H4 (cell line): ENCODE measurements at places on chromosomes 6 and 20. TPM values are rescaled to one million over a fixed set of nuclear protein-coding genes. Genes with fewer than 3 reads are reported as not detected.

DNA sequence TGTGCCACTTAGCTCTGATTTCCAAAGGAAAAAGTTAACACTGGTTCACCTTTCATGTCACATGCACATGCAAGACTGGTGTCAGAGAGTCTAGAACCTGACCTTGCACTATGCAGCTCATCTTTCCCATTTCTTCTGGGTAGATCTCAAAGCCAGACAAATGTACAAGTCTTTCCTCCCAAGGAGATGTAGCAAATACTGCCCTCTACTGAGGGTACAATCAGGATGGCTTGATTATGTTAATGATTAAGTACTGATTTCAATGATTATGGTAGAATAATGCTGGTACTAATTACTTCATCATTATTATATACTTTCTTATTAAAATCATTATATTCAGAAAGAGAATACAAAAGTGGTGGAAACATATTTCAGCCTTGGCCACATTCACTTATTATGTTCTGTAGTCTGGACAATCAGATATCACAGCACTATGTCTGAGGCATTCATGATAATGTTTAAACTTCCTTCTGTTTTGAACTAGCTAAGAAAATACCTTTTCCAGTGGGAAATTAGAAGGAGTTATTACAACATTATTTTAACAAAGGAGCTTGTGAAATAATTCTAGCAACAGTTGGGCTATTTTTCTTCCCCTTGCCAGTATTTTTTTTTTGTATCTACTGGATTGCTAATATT is 68.5 kb upstream of the FOXO3 start:
- DNase-seq, result peak; percentile 7

GRCh38 chr20:31785089-31785488 is 34.1 kb upstream of the MYLK2 start:
- DNase-seq, result no peak

DNA sequence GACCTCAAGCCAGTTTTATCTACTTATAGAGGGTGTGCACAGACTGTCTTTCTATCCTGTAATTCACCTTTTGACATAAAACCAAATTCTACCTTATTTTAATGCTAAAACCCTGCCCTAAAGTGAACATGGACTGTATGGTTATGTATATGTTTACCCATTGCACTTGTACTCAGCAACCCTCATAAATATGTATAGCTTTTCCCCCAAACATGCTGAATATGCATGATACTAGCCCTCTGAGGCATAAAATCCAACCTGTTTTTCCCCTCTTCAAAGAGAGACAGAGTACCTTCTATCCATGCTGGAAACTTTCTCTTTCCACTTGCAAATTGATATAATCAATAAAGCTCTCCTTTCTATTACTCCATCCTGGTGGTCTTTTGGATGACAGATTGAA is 267.9 kb upstream of the BMP2 start:
- no peak for DNase-seq

Gene CPXM1
- total RNA-seq, result not detected in 2 replicates

Gene SGK2
- 0.23 TPM in 1 of 2 replicates, not detected in the other for total RNA-seq

GRCh38 chr6:150967910-150968309 is 102.4 kb downstream of the MTHFD1L start:
- DNase-seq, result no peak

Gene SLC35D3
- total RNA-seq, result not detected in 2 replicates

Gene RIPPLY2
- not detected in 2 replicates for total RNA-seq

- DNase-seq, result no peak
Measured at GRCh38 chr20:43682446-43682845, 15.5 kb downstream of the MYBL2 start.

- no peak for DNase-seq
Measured at GRCh38 chr6:13435477-13436246, 51.7 kb downstream of the GFOD1 start.

DNA sequence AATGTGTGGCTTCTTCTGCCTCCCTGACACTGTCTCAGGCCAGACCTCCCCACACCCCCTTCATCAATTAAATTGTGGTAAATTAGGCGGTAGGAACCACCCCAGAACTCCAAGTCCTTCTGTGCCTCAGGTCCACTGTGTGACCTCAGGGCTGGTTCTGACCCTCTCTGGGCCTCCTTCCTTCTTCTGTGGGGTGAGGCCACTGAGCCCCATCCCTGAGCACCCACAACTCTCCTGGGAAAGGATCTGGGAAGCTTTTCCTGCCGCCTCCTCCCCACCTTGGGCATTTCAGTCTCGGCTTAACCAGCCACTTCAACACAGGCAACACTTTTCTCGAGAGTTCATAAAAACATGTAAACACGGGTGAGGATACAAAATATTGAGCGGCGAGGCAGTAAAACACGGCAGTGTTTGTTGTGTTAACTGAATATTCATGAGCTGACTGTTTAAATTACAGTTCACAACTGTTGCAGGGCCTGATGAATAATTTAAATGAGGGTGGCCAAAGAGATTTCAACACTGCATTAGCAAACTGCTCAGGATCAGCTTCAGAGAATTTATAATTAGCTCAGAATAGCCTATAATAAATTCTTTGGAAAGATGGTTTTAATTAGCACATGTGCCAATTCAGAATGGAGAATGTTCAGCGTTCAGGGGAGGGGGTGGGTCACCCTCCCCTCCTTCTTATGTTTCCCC is 112.1 kb downstream of the TOX2 start:
- no peak for DNase-seq

Gene FAM217A
- total RNA-seq, result not detected in 2 replicates

Gene PI16
- total RNA-seq, result not detected in 2 replicates

- DNase-seq, result no peak
Measured at GRCh38 chr6:142306736-142307135, 4.9 kb downstream of the ADGRG6 start.

DNA sequence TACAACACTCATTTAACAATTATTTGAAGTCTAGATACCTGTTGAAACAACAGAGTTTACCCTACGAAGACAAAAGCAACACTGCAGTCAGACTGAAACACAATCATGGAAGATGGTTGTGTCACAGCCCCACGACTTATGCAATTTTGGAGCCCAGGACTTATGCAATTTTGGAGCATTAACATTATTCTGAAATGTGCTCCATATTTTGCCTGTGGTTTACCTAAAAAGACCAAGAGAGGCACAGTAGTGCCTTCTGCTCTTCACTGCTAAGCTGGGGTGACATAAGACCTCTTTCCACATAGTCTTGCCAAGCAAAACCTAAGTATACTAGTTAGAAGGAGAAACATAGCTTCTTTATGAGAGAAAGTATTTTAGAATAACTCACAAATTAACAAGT is 216.5 kb downstream of the PTPRK start:
- no peak for DNase-seq

- no peak for DNase-seq
Measured at GRCh38 chr20:39736434-39737327, 774.5 kb downstream of the DHX35 start.

Gene C6orf132
- total RNA-seq, result not detected in 2 replicates

GRCh38 chr6:88750936-88751335 is 212.5 kb downstream of the RNGTT start:
- DNase-seq, result no peak

DNA sequence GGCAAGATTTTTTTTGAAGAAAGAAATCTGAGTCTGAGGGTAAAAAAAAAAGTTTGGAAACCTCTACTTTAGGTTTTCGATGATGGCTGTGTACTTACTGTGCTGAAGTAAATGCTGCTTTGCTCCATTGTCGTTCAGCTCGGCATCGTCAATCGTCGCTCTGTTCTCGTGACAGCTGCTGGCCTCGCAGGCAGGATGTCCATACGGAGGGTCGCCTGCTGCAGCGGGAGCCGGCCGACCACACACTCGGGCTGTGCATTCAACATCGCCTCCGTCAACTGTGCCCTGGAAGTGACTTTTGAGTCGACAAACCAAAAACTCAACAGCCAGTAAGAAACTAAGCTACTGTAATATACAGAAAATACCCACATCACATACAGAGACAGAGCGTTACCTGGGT is 53.1 kb upstream of the SMOC2 start:
- no peak for DNase-seq

DNA sequence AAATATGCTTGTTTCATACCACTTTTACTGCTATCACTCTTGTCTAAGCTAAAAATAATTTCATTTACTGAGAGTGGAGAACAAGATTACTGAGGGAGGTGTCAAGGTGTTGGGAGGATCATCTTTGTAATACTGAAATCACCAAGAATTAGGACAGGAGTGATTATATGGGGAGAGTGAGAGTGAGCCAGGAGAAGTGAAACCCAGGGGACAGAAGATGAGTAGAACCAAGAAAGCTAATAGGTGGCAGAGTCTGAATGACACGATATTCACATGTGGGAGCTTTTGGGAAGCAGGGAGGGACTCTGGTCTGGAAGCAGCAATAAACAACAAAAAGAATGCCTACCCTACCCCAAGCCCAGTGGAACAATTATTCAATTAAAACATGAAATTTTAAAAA is 58.6 kb downstream of the AK9 start:
- DNase-seq, result no peak

- DNase-seq, result no peak
Measured at GRCh38 chr6:124775121-124775520, 187.1 kb upstream of the RNF217 start.

GRCh38 chr6:130970839-130971410 is 92.1 kb downstream of the EPB41L2 start:
- DNase-seq, result no peak

GRCh38 chr6:32862725-32863124 is 8.7 kb downstream of the PSMB9 start:
- no peak for DNase-seq

DNA sequence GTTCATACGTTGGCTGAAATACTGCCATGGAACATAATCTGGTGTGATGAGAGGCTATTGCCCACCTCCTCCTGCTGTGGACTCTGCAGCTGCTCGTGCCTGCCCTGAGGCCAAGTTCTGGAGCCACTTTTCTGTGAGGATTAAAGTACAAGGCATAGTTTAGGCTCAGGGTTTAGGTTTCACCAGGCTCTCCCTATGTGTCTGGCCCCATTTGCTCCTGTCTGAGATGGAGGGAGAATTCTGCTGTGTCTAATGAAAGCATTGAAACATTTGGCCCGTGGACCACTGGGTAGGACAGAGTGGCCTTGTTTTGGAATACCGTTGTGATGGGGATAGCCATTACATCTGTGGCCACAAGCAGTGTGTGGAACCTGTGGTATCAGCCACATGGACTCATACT is 5.9 kb downstream of the WRNIP1 start:
- no peak for DNase-seq

DNA sequence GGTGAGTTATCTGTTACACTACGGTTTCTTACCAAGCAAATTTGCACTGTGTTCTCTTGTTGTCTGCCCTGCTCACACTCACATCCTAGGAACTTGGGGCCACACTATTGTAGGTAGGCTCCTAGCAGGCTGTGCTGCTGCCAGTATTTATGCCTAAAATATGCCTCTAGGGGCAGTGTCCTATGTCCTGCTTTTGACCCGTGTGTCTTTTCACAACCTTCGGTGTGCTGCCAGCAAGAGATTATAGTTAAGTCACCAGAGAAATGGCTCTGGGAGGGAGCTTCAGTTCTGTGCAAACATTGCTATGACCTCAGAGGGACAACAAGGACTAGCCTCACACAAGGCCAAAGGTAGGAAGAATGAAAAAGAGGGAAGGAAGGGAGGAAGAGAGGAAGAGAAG is 8.9 kb upstream of the TAAR5 start:
- peak; percentile 31 for DNase-seq

Gene BPIFB4
- total RNA-seq, result not detected in 2 replicates

Gene SIM1
- 0.02 TPM in 1 of 2 replicates, not detected in the other for total RNA-seq

Gene RNASET2
- total RNA-seq, result 9.8 and 19.8 TPM in 2 replicates

DNA sequence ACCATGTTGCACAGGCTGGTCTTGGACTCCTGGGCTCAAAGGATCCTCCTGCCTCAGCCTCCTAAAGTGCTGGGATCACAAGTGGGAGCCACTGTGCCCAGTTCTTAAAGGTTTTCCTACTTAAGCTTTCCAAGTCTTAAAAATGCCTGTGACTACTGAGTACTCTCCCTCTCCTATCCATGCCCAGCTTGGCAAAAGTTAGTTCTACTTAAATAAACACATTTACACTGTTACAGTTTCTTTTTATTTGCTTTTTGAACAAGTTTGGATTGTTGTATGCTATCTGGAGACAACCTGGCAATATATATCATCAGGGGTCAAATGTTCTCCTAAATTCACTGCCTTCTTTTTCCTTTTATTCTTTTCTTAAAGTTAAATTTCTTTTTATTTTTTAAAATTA is 61.0 kb upstream of the GCM1 start:
- DNase-seq, result no peak

GRCh38 chr6:57205550-57206328 is 16.4 kb downstream of the RAB23 start:
- no peak for DNase-seq

DNA sequence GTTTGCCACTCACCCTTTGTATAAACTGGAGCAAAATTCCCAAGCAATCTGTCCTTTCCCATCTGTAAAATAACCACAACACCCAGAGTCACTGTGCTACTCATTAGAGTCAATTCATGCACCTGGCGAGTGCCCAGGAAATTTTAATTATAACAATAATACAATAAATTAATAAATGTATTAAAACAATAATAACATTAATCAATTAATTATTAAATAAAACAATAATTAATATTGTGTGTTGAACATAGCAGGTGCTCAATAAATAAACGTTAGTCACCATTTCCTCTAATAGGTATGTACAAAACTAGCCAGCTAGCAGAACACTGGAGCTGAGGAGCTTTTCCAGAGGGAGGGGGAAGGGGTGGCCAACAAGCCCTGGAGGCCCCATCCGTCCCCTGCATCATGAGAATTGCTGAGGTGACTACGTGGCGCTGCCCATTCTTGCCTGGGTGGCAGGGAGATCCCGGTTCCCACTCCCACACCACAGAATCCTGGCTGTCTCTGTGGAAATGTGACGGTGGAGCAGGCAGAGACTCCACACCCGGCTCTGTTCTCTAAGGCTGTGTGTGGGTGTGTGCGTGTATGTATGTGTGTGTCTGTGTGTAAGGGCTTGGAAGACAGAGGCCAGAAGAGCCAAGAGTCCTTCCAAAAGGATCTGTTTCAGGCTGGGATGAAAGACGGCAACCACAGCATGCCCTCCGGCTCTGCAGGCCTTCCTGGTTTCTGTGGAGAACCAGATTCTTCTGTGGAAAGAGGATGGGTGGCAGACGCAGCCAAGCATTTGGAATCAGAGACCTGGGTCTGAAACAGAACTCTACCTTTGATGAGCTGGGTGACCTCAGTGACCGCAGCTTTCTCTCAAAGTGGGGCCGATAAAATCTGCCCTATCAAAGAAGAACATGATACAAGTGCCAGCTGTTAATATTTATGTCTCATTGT is 18.8 kb upstream of the EZR start:
- no peak for DNase-seq

- DNase-seq, result no peak
Measured at GRCh38 chr20:57470212-57470522, 54.8 kb downstream of the CTCFL start.

GRCh38 chr20:25283221-25283951 is 35.5 kb downstream of the PYGB start:
- no peak for DNase-seq

DNA sequence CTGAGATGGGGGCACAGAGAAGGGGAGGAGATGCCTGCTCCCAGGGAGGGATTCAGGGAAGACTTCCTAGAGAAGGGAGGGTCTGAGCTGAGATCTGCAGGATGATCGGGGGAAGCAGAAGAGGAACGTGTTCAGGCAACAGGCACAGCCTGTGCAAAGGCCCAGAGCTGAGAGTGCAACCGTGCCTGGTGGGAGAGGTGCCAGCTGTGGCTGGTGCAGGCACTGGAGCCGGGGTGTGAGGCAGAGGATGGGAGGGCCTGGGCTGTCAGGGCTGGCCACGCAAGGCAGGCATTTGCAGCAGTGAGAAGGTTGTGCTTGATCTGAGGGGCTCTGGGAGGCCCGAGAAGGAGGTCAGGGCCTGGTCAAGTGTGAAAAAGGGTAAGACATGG is 27.7 kb downstream of the PTGIS start:
- no peak for DNase-seq
